H7 (cell line): ENCODE measurements at places on chromosomes 3 and 15.

DNA sequence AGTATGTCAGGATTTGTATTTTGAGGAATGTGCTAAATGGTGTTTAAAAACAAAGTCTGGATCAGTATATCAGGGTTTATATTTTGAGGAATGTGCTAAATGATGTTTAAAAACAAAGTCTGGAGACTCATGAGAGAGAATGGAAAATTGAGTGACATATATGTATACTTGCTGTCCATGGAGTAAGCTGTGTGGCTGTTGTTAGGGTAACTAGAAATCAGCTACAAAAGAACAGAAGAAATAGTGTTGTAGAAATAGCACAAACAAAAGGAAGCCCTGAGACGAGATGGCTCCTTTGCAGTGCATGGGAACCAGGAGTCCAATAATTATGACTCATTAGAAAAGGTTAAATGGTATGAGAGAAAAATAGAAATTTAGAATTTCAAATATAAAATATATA lies 282.7 kb upstream of the MANF start:
- no peak for DNase-seq

- no peak for DNase-seq
These were observed 3.6 kb downstream of the ZBTB38 start for GRCh38 chr3:141371882-141372281.

- DNase-seq: no peak
These were observed 56.3 kb upstream of the ZNF148 start for GRCh38 chr3:125431391-125431790.

GRCh38 chr3:47512416-47513124 lies 942 bp downstream of the ELP6 start:
- DNase-seq: peak; percentile 52

- no peak for DNase-seq
These were observed 677.8 kb downstream of the FHIT start for GRCh38 chr3:60573494-60573893.

- peak; percentile 24 for DNase-seq
These were observed 425.8 kb downstream of the ERC2 start for GRCh38 chr3:56042326-56042951.

- DNase-seq: no peak
These were observed 39.8 kb upstream of the DUSP7 start for GRCh38 chr3:52095990-52096775.

- DNase-seq: no peak
These were observed 165.5 kb downstream of the ECT2 start for GRCh38 chr3:172915911-172916514.

DNA sequence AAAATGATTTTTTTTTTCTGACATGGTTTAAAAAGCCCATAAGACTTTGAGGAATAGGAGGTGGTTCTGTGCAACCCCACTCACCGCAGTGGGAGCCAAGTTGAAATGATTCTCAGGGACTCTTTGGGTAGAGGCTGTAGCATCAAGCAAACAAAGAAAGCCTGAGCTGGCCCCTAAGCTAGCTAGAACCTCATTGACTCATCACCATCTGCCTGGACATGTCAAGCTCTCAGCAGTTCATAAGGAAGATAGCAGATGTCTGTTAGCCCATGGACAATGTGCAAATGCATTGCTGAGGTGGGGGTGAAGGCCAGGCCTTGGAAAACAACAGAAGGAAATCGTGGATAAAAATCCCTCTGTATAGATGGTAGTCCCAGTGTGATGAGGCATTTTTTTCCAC lies 234.8 kb downstream of the NR2F2 start:
- DNase-seq: no peak
